ENCODE measurements at places on chromosomes 12 and 14.

DNA sequence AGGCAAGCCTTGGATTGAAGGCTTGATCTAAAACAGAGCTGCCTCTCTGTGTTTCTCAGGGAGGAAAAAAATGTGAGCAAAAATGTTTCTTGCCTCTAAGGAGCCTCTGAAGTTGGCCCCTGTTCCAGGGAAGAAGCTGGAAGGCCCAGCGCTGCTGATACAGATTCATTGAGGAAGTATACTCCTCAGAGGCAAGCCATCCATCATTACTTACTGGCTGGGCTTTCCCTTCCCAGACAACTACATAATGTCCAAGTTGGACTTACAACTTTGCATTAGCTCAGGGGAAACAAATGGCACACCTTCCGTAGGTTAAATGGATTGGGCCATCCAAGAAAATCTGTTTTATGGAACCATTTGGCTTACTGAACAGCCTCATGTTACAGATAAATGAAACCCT, 263.7 kb upstream of the SEL1L start:
- DNase-seq = no peak

- no peak for DNase-seq
Measured at GRCh38 chr14:46057799-46058198, 593.8 kb downstream of the RPL10L start.

- DNase-seq = no peak
Measured at GRCh38 chr12:92992041-92992440, 62.9 kb upstream of the EEA1 start.

GRCh38 chr14:103227094-103227768, 104.0 kb downstream of the TNFAIP2 start:
- DNase-seq = no peak

GRCh38 chr12:105279460-105280056, 43.6 kb upstream of the APPL2 start:
- no peak for DNase-seq

DNA sequence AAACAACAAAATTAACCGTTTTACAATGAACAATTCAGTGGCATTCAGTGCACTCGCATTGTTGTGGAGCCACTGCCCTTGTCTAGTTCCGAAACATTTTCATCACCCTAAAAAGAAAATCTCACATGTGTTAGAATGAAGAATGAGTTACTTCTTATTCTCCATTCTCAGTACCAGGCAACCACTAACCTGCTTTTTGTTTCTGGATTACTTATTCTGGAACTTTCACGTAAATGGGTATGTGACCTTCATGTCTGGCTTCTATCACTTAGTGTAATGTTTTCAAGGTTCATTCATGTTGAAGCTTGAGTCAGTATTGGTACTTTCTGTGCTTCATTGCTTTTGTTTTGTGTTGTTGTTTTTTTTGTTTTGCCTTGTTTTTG, 15.6 kb downstream of the RCOR1 start:
- no peak for DNase-seq

All from retinal pigment epithelial cell (primary cell).